A549 (cell line): ENCODE measurements at places on chromosomes 5 and 9.

GRCh38 chr9:84339962-84340361 is 596 bp downstream of the SLC28A3 start:
- no peak for DNase-seq

DNA sequence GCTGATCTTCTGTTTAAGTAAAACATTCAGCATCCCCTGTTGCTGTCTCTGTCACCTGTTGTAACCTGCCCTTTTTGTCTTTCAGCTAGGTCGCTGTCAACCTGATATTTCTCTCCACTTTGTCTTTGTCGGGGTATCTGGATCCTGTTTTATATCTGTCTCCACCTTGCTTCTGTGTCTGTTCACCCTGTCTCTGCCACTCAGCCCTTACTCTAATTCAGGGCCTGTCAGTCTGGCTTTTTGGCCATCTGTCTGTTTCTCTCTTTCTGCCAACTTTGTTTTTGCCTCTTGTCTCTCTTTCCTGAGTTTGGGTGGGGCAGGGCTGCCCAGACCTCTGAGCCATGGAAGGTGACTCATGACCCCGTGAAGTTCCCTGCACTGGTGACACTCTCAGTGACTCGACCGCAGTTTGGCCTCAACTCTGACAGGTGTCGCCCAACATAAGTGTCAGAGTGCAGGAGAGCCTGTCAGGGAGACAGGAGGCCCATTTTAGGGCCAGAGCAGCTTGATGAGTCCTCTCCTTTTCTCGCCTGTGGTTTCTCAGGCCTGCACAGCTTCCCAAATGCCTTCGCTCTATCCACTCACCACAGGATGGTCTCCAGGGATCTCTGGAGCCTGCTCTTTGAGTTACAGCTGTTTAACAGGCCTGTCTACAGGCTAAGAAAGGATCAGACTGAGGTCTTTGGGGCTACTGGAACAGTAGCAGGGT is 868 bp downstream of the ZBTB43 start:
- peak; percentile 38 for DNase-seq

GRCh38 chr5:31918739-31919138 is 255.4 kb downstream of the GOLPH3 start:
- DNase-seq, result no peak

DNA sequence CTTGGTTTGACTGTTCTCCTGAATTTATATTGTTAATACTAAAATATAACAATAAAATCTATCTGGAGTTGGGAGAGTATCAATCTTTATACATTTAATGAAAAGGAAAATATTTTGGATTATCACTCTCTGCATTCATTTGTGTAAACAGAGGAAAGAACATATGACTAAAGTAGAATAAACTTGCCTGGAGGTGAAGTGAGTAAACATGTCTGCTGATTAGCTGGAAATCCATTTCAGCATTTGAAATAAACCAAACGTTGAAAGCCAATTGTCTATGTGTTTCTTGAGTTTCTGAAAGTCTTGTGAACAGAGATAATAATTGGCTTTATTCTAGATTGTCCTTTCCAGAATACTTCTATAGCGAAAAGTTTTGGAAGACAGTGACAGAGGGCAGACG is 776.2 kb downstream of the SEMA5A start:
- no peak for DNase-seq

DNA sequence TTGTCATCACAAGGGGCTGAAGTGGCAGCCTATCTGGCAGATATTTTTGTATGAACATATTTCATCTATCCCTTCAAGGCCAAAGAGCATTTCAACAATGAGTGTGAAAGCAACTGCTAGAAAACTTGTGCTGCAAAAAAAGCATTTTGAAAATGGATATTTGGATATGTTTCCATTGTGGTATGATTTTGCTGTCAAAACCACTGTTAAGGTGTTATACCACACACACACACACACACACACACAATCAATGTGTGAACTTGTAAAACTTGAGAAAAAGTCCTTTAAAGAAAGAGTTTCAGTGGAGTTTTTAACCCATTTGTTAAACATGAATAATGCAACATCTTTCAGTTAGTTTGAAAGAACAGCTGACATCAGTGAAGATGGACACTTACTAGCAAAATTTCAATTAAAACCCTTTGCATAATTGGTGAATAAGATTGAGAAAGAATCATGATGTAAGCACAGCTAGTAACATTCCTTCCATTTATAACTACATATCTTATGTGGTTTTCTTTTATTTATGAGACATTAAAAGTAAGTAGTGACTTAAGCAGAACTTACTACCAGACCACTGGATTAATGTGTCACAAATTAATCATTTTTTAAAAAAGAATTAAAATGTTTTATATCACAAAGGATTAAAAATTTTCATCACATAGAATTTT is 182.6 kb upstream of the GNA14 start:
- no peak for DNase-seq

DNA sequence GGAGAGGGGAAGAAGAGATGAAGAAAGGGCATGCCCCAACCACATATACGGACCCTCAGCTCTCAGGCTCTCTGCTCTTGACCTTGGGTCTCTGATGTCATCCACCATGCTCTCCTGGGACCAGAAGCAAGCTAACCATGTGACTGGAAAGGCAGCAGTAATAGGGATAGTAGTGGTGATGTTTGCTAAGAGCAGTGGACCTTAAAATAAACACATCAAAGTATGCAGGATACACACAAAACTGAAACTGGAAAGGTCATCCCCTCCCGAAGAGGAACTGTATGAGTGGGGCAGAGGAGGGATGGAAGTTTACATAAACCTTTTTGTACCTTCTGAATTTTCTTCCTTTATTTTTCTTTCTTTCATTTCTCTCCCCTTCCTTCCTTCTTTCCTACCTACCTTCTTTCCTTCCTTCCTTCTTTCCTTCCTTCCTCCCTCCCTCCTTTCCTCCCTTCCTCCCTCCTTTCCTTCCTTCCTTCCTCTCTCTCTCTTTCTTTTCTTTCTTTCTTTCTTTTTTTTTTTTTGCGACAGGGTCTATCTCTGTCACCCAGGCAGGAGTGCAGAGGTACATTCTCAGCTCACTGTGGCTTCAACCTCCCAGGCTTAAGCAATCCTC is 8.1 kb upstream of the PTPN3 start:
- DNase-seq, result peak; percentile 36

DNA sequence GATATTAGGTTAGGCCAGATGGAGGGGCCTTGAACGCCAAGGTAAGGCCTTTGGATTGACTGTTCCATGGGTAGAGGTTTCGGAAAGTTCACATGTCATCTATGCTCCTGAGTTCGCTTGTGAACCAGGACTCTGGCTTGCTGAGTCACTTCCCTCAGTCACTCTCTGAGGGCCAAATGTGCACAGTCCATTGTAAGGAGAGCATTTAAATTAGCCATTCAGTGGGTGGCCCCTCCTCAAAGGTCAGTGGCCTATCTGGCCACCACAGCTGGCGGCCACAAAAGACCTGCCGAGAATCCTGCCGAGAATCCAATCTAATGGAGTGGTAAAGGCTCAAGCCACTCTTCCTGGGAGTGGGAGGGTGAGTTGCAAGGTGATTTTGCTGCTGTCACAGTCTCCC is 58.9 kb upstream of the ARAP3 start:
- no peak for DNase-seq

DNA sequence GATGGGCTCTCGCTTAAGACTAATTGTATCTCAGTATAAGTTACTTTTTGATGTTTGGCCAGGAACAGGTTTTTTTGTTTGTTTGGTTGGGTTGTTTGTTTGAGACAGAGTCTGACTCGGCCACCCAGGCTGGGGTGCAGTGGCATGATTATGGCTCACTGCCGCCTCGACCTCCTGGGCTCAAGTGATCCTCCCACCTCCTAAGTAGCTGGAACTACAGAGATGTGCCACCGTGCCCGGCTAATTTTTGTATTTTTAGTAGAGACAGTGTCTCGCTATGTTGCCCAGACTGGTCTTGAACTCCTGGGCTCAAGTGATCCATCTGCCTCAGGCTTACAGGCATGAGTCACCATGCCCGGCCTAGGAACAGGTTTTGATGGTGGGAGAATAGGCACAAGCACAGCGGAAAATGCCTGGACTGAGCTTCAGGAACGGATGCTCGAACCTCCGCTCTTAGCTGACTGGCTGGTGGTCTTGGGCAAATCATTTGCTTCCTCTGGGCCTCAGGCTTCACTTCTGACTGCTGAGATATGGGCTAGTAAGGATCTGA is 11.4 kb upstream of the SYNPO start:
- DNase-seq, result no peak

GRCh38 chr9:132559711-132560110 is 22.7 kb upstream of the BARHL1 start:
- DNase-seq, result no peak

DNA sequence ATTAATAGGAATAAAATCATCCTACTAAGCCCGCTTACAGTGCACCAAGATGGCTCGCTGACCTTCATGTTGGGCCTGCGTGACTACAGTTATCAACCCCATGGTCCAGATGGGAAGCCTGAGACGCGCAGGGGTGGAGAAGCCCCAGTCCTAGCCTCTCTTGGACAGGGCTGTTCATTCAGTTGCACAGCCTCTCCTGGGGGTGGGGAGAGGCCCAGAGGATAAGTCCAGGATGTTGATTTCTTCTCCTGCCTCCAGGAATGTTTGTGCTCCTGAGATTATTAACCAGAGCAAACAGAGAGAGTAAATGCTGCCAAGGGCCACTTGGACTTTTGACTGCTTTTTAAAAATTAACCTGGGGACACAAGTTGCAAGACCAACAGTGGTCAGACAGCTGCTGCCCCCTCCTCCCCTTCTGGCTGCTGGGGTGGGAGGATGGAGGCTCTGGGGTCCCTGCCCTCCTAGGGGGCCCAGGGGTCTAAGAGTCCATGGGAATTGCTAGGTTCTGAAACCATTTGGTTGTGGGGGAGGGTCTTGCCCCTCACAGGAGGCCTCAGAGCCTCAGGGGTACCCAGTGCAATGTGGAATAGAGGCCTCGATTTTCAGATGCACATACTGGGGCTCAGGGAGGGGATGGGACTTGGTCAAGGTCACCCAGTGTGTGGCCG is 2.8 kb upstream of the AMBP start:
- peak; percentile 94 for DNase-seq

DNA sequence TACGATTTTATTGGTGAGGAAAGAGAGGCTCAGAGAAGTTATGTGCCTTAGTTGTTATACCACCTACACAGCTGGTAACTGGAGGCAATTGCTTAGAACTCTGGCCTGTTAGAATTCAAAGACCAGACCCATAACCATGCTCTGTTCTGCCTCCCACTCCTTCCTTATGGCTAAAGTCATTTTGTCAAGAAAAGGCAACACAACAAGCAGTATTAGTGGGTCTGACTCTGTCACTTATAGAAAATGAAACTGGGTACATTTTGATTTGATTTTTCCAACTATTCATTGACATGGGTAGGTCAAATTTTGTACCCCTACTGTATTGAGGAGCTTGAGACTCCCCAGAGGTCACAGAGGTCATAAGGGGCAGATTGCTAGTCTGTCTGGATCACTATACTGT is 44.5 kb upstream of the NR3C1 start:
- no peak for DNase-seq

- no peak for DNase-seq
These were observed 74.6 kb downstream of the UBAP1 start for GRCh38 chr9:34253460-34253837.

GRCh38 chr9:129137292-129138143 is 26.3 kb downstream of the PTPA start:
- no peak for DNase-seq

GRCh38 chr9:68599826-68600225 is 59.1 kb upstream of the TMEM252 start:
- DNase-seq, result no peak

GRCh38 chr5:67992923-67993322 is 222.6 kb upstream of the PIK3R1 start:
- no peak for DNase-seq

- DNase-seq, result no peak
These were observed 149.3 kb upstream of the FSTL4 start for GRCh38 chr5:133761632-133762031.

GRCh38 chr5:5473226-5473625 is 50.7 kb downstream of the ICE1 start:
- no peak for DNase-seq

- no peak for DNase-seq
These were observed 19.0 kb upstream of the GPX3 start for GRCh38 chr5:151001436-151001835.

- no peak for DNase-seq
These were observed 45.4 kb upstream of the TDRD7 start for GRCh38 chr9:97366476-97366875.

- no peak for DNase-seq
These were observed 1196.1 kb upstream of the CDH9 start for GRCh38 chr5:28234356-28234968.

GRCh38 chr5:134527156-134527960 is 1.9 kb downstream of the JADE2 start:
- DNase-seq, result peak; percentile 94

GRCh38 chr9:99039505-99040182 is 65.3 kb upstream of the TGFBR1 start:
- no peak for DNase-seq

DNA sequence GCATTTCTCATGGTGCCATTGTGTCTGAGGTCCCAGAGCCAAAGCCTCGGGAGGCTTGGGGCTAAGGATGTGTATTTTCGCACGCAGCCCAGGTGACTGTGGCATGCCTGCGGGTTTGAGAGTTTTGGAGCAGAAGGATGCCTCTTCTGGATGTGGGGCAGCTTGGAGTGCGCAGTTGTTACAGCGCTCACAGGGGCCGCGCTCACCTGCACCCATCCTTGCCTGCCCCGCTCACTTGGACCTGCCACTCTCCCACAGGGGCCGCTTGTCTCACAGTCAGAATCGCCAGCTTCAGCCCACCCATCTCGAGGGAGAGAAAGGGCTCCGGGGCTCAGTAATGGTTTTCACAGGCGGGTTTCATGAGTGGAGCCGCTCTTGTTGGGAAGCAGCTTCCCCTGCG is 132.9 kb downstream of the MVB12B start:
- no peak for DNase-seq

DNA sequence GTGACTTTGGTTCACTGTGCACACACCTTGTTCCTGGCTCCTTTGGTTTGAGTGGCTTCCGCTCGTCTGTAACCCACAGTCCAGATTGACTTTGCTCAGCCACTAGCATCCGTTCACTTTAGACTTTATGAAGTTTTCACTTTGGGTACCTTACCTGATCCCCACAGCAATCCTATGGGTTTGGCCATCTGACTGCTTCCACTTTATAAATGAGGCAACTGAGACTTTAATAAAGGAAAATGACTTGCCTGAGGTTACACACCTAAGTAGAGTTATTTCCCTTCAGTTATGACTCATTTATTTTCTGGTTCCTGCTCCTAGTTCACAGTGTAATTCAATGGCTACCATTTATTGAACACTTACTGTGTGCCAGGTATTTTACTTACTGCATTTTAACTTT is 94.2 kb upstream of the SAP30L start:
- no peak for DNase-seq

DNA sequence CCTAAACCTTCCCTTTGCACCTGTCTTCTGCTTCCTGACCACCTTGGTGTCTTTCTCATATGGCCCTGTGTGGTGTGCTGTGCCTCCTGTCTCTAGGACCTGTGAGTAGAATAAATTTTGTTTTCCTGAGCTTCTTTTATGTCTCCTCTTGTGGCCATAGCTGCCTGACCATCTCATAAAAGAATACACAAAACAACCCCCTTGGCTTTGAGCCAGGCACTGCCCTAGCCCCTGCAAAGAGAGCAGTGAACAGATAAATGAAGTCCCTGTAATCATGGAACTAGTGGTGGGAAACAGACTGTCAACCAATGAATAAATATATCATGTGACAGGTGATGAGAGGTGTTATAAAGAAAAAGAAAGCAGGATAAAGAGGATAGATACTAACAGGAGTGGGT is 485.1 kb downstream of the CSNK1G3 start:
- DNase-seq, result no peak
